Activated gamma-delta T cell treated with anti-CD3 and anti-CD28 coated beads, Interleukin-2, amount 50 U/mL, for 16 hours (primary cell): ENCODE measurements at places on chromosomes 2 and 18.

GRCh38 chr18:77784759-77785379 lies 535.2 kb downstream of the GALR1 start:
- DNase-seq = no peak

GRCh38 chr18:70329071-70329470 lies 40.2 kb downstream of the SOCS6 start:
- no peak for DNase-seq

GRCh38 chr2:155525199-155525598 lies 807.3 kb downstream of the NR4A2 start:
- no peak for DNase-seq

DNA sequence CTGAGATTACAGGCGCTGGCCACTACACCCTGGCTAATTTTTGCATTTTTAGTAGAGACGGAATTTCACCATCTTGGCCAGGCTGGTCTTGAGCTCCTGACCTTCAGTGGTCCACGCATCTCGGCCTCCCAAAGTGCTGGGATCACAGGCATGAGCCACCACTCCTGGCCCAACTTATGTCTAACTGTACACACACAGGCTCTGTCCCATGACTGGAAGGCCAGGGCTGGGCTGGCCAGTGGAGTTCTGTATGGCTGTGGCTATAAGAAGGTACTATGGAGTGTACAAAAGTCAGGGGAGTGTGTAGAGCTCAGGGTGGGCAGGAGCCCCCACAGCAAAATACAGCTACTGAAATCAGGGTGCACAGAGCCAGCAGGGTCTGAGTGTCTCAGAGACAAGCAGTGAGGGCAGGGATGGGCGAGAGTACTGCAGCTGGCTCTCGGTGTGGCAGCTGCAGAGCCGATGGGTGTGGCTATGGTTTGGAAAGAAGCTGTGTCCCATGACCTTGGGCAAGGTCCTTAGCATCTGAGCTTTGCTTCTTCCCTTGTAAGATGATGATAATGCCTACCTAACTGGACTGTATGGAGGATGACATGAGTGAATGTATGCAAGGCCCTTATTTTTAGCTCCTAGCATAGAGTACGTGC lies 10.4 kb upstream of the MSGN1 start:
- no peak for DNase-seq
